ENCODE measurements at places on chromosomes 2 and 18.
A peak's percentile ranks its signal among the peaks of the same experiment; 100 is the strongest.

- no peak for DNase-seq
Measured at GRCh38 chr2:33195891-33196290, 249.1 kb downstream of the LTBP1 start.

DNA sequence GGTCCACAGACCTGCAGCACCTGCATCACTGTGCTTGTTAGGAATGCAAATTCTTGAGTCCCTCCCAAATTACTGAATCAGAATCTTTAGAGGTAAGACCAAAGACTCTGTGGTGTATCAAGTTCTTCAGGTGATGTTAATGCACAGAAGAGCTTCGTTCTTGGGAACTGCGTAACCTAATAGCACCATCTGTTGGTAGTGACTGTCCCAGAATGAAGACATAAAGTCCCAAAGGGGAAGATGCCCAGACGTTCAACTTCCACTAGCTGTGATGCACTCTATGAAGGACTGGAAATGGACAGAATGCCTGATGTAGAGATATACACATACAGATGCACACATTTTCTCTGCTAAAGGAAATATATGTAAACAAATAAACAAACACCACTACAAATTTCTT is 576.0 kb downstream of the LRP1B start:
- peak; percentile 32 for DNase-seq

DNA sequence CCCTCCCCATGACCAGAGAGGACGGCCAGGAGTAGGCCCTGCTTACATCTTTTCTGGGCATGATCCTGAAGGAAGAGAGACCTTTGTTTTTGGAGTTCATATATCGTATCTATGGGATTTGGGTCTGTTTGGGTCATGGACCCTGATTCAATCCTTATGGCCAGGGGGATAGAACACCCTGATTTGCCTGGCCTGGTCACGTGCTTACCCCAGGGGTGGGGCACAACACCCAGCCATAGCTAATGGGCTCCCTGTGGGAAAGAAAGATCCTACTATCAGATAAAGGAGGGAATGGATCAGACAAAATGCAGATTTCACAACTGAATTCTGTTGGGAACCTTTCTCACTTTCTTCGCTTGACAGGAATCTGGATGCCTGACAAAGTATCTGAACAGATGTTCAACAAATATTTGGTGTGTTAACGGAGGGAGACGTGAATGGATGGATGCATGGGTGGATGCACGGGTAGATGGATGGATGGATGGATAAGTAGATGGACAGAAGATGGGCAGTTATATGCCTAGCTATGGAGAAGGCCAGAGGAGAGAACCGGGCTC is 155.9 kb downstream of the KLHL29 start:
- DNase-seq: no peak

DNA sequence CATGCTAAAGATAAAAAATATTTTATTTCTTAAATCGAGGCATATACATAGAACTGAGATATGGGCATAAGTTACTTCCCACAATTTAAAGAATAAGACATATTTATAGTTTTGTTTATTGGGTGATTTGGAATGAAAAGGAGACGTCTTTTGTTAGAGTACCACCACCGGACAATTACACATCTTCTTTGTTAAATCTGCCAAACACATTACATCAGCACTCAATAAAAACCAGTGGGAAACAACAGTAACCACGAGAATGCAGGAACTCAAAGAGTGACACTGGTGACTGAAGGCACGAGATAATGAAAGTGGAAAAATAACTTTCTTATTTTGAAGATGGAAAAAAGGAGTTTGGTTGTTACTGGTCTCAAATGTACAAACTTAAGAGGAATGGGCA is 92.6 kb upstream of the TFCP2L1 start:
- DNase-seq: no peak

DNA sequence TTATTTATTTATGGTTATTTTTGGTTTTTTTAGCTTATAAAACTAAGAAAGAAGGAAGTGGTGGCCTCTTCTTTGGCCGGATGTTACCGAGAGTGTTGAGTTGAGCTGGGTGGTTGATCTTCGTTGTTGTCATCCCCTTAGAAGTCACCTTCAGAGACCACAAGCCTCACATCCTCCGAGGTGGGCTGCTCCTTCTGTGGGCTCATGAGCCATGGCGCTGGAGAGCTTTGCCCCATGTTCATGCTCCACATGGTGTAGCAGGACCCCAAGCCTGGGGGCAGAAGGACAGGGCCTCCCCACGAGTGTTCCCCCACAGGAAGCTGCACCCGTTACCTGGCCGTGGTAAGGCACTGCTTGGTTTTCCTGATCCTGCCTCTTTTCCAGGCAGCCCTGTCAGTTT is 23.4 kb downstream of the SNTG2 start:
- DNase-seq: no peak

- DNase-seq: no peak
Measured at GRCh38 chr2:24579053-24579803, 88.2 kb downstream of the NCOA1 start.

Data from NCI-H526 (cell line).